ENCODE measurements at places on chromosomes 3 and 15.

DNA sequence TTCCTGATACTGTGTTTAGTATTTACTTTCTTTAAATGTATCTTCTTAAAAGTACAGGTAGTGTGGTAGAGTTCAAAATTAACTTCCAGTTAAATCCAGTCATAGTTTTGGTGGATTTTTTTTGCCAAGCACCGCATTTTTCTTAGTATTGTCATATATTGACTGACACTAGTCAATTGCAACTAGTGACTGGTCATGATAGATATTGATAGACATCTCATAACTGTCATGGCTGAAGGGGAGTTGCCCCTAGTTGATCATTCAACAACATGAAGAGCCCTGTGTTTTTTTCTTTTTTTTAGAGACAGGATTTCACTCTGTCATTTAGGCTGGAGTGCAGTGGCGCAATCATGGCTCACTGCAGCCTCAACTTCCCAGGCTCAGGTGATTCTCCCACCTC lies 22.1 kb downstream of the RAB8B start:
- no peak for DNase-seq

GRCh38 chr3:13215940-13216546 lies 142.8 kb upstream of the IQSEC1 start:
- peak; percentile 60 for DNase-seq

DNA sequence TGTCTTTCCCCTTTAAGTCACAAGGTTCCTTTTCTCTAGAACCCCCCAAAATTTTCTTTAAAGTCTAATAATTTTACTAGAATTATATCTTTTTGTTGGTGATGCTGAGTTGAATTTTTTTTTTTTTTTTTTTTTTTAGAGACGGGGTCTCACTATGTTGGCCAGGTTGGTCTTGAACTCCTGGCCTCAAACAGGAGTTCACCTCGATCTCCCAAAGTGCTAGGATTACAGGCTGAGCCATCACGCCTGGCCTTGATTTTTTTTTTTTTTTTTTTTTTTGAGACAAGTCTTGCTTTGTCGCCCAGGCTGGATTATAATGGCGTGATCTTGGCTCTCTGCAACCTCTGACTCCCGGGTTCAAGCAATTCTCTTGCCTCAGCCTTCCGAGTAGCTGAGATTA lies 12.2 kb downstream of the SEC13 start:
- DNase-seq = no peak

DNA sequence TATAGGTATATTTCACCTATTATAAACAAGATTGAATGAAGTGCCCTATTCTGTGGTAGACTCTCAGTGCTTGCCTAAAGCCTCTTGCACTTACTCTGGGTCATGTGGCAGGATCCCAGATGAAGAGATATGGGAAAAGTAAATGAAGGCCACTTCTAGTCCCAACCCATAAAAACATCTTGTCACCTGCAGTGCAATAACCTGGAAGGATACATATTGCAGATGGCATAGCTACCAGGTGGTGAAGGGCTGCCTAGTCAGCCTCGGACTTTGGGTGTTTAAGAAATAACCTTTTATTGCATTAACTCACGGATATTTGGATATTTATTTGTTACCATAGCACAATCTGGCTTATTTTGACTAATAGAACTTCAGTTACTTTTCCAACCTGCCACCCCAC lies 367.1 kb downstream of the UNC13C start:
- DNase-seq = no peak

DNA sequence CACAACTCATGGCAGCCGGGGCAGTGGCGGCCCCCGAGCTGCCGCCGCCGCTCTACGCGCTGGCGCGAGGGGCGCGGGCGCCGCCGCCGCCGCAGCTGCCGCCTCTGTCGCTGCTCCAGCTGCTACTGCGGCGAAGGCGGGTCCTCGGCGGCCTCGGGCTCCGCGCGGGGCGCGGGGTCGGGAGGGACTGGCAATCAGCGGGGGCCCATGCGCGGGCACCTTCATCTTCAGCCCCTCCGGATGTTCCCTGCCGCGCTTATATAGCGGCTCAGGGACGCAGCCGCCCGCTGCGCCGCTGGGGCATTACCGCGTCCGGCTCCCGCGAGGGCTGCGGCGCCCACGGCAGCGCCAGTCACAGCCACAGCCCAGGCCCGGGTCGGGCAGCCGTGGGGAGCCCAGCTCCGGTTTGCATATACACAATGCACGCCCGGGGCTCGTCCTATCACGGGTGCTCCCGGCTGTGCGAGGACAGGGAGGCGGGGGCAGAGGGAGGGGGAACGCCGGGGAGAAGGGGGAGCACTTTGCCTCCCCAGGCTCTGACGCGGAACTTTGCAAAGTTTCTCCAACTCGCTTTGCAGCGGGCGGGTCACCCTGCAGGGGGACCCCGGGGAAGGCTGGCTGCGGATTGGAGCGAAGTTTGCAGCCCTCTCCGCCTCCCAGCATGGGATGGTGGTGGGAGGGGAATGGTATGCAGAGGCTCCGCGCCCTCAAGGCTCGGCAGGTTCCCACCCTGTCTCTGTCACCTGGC lies at the start of gene VGLL3:
TSS of gene VGLL3 (minus strand) at position 416 of the 748 bp plus-strand sequence. CDS start at position 10, 406 bp downstream.
- DNase-seq = peak; percentile 94

DNA sequence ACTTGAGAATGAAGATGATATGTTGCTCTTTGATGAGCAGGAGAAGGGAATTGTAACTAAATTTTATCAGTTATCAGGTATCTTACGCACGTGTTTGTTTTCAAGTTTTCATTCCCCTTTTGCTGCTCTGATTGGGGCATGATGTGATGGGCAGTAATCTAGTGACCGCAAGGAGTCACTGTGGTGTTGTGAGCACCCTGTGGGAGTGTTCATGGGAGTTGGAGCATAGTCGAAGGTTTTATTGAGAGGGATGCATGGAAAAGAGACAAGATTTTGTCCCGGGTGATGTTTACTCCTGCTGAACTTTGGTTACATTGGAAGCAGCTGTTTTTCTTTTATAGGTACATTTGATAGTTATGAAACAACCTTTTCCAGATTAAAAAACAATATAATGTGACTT lies 2.1 kb downstream of the FAN1 start:
- no peak for DNase-seq

- no peak for DNase-seq
Observed at GRCh38 chr15:82793737-82794136, 12.1 kb downstream of the FSD2 start.

GRCh38 chr3:10651506-10651905 lies 146.1 kb upstream of the ATP2B2 start:
- no peak for DNase-seq

- peak; percentile 19 for DNase-seq
Observed at GRCh38 chr3:34972481-34972880, 666.8 kb upstream of the ARPP21 start.

DNA sequence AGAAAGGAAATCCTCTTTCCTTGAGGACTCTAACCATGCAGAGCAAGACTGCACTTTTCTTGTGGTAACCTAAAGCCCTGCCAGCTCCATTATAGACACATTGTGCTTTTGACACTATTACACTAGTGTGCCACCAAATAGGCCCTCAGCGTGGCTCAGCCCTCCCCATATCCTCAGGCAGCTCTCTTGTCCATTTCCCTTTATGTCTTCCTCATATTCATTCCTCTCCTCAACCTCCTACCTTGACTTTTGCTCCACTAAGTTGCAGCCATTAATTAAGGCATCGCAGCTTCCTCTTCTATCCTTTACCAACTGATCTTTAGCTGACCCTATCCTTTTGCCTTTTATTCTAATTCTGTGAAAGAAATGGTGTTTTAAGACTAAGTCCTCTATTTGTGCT lies 3.7 kb downstream of the ATG7 start:
- no peak for DNase-seq

DNA sequence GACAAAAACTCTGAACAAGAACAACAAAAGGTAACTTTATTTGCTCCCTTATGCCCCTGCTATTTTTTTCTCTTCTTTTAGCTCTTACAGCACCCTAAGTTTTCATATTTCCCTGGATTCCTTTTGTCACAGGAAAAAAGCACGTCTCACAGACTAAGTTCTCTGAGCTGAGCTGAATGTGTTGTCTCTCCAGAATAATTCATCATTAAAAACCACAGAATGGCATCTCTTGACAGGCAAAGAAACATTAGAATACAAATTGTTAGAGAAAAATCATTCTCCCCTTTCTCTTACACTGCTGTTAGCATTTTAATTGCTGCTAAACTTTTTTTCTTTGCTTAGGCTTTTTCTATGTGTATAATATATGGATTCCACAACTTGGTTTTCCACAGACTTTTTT lies 48.7 kb upstream of the SECISBP2L start:
- DNase-seq = no peak

DNA sequence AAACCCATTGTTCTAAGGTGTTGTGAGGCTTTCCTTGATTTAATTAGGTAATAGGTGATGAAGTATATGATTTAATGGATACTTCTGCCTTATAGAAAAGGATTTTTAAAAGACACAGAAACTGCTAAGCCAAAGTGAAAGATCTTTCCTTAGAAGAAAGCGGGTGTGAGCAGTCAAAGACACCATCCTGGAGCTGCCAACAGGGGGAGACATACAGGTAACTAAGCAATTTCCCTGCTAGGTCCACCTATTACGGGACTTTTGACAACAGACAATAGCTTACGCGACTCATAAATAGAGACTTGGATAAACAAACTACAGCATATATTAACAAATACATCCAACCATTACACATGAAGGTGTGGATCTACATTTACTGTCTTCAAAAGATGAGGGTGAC lies 669.5 kb downstream of the SQOR start:
- DNase-seq = no peak

DNA sequence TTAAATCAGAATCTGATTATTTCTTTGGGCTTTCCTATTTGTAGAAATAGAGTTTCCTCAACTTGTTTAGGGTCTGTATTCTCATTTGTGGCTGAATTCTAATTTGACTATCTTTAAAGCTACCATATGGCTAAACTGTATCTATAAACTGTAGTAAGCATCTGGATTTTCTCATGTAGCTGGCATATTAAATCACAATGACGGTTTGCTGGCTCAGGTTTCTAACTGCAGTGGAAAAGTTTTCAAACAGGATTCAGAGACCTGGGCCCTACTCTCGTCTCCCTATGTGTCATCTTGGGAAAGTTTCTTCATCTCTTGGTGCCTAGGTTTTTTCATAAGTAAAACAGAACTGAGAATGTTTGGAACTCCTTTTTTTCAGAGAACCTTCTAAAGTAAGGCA lies 68.3 kb downstream of the GALK2 start:
- DNase-seq = peak; percentile 74

DNA sequence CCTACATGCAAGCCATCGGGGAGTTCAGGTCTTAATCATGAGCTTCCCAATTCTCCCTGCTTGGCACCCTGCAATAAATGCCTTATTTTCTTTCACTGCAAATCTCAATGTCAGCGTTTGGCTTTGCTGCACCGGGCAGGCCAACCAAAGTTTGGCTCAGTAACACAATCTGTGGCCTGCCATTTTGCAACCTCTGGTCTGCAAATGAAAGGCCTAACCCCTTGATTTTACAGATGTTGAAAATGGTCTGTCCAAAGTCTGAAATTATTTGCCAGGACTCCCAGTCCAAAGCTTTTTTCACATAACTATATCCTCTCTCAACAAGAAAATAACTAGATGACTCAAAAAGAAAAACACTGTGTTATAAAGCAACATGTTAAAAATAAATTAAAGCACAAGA lies 34.0 kb upstream of the LEKR1 start:
- peak; percentile 17 for DNase-seq

DNA sequence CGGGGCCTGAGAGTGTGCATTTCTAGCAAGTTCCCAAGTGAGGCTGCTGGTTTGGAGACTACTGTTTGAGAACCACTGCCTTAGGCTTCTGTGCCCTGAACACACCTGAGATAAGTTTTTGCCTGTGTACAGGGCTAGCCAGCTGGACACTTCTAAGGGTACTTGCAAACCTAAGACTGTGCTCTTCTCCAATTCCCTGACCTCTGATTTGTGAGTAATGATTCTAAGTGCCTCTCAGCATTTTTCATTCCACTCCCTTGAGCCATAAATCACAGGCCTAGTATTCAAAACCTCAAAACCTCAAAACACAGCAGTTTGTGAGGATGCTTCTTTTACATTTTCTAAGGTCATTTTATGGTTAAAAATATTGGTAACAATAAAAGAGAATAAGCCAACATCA lies 148.4 kb downstream of the CHST2 start:
- DNase-seq = peak; percentile 17

GRCh38 chr3:65871305-65872141 lies 167.2 kb downstream of the MAGI1 start:
- peak; percentile 52 for DNase-seq

DNA sequence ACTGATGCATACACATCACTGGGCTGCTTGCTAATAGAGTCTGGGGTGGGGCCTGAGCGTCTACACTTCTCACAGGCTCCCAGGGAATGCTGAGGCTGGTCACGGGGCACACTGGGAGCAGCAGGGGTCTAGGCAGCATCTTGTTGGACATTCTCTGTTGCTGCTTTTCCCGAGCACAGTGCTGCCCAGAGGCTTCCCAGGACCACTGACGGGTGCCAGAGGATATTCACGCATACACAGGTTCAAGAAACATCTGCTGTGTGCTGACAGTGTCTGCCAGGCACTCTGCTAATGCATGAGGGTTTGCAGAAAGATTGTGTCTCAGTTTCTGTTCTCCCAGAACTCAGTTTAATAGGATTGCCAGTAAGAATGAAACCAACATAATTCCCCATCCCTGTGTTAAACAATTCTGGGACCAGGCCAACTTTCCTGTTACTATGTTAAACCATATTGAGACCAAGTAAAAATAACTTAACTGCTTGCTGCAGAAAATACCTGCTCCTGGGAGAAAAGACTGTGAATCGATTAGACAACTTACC lies 23.9 kb upstream of the BCL2L10 start:
- peak; percentile 44 for DNase-seq

GRCh38 chr3:15875016-15875689 lies 77.4 kb upstream of the ANKRD28 start:
- peak; percentile 56 for DNase-seq

DNA sequence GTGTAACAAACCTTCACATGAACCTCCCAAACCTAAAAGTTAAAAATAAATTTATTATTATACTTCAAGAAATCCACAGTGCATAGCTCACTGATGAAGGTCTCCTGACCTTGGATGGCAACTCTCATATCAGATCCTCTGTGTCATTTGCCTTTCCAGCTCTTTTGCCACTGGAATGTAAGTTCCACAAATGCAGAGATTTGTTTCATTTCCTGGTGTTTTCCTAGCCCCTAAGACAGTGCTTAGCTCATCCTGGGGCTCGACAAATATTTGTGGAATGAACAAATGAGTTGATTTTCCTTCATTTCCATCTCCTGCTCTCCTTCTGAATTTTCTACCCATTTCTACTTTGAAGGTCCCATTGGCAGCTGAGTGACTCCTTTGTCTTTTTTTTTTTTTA lies 56.0 kb downstream of the FRMD4B start:
- DNase-seq = peak; percentile 65

DNA sequence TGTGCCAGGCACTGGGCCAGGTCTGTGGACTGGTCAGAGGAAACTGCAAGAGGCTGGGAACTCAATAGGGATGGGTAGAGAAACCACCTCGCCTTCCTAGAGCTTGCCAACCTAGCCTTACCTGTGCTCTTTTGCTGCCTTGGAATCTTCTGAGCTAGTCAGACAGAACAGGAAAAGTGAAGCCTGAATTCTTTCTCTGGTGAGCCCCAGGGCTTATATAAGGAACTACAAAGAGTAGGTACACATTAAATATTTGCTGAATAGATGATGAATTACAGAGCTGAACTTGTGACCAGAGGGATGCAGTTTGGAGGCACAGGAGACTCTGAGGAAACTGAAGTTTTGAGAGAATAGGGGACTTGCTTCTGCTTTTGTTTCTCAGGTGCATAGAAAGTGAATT lies 15.6 kb upstream of the FBXW12 start:
- DNase-seq = no peak

GRCh38 chr3:142819179-142819578 lies 69.7 kb downstream of the PCOLCE2 start:
- DNase-seq = no peak
